ENCODE measurements at places on chromosomes 1 and 21.

- DNase-seq = no peak
These were observed 707 bp upstream of the GPR153 start for GRCh38 chr1:6261615-6261995.

DNA sequence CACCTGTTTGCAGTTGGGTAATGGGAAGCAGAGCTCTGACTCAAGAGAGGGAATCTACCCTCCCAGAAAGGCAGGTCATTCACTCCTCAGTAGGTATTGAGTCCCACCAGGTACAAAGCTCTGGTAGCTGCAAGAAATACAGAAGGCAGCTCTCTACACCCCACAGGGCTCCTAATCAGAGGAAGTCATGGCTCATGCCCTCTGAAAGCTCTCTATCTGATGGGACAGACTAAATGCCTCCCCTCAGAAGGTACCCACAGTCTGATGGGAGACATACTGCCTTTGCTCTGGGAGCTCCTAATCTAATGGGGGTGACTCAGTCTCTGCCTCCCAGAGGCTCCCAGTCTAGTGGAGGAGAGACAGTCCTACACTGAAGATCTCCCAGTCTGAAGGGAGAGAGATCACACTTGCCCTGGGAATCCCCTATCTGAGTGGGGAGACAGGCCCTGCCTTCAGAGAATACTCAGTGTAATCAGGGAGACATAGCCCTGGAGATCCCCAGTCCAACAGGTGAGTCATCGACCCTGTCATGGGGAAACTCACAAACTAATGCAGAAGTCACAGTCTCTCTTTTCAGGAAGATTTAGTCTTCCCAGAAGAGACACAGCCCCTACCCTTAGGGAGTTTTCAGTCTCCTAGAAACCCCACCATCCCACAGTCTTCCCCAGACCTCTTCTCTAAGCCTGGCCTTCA lies 23.7 kb downstream of the CAMK1G start:
- DNase-seq = no peak

- DNase-seq = no peak
These were observed 318.8 kb upstream of the DEPDC1 start for GRCh38 chr1:68815632-68816031.

DNA sequence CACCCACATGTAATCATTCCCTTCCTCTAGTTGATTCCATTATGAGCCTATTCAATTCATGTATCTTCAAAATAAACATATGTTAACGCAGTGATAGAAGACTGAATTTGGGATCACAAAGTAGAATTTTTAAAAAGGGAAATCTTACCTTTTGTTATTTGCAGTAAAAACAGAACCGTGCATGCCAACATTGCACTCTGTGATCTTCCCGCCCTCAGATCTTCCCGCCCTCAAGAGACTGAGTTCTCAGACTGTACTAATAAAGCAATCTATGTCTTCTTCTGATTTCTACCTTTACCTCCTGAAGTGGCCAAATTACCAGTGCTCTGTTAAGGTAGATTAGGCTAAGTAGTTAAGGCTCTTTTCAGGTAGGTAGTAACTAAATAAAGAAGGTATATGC lies 3.6 kb upstream of the SUCO start:
- DNase-seq = no peak

GRCh38 chr1:24391882-24392603 lies 21.5 kb downstream of the STPG1 start:
- DNase-seq = no peak

DNA sequence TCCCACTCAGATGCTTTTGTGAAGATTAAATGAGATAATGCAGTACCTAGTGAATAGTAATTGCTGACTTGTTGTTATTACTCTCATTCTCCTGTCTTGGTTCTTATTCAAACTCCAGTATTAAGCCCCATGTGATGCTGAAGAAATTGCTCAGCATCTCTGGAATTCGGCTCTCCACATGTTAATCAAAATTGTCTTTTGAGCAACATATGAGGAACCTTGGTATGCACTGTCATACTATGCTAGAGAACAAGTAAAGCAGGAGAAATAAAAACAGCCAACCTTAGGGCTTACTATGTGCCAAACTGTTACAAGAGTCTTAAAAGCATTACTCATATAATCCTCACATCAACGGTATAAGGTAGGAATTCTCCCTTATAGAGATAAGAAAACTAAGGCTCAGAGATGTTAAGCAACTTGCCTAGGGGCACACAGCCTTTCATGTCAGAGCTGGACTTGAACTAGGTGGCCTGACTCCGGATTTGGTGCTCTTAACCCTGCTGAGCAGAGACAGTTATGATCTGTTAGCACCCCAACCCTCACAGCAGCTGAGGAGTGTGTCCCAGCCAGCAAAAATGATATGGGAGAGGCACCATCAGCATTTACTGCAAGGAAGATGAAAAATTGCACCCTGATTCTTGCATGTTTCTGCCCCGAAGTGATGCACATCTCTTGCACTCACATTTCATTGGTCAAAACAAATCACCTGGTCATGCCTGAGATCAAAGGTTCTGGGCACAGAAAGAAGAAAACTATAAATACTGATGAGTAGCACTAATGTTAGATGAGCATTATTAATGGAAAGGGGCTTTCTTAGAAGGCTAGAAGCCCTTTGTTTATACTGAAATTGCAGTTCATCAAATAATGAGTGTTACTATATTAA lies 102.3 kb downstream of the OMA1 start:
- DNase-seq = no peak

GRCh38 chr1:181508486-181509165 lies 25.3 kb downstream of the CACNA1E start:
- DNase-seq = no peak

DNA sequence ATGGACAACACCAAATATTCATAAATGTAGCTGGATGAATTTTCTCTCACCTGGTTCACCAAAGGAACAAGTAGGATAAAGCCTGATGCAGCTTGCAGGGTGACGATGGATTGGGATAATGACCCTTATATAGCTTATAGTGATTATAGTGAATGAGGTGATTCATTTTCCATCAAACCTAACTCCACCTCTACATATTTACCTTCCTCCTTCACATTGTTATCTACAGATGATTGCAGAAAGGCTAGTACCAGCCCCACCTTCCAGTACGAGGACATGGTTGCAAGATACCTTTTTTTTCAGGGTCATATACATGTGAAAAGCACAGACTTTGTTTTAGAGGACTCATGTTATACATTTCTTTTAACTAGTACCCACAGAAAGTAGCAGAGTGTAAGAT lies at the start of gene FLG2:
FLG2 (minus strand) TSS at position 101 of the 400 bp plus-strand sequence. CDS start 1,122 bp downstream, outside the sequence.
- no peak for DNase-seq

DNA sequence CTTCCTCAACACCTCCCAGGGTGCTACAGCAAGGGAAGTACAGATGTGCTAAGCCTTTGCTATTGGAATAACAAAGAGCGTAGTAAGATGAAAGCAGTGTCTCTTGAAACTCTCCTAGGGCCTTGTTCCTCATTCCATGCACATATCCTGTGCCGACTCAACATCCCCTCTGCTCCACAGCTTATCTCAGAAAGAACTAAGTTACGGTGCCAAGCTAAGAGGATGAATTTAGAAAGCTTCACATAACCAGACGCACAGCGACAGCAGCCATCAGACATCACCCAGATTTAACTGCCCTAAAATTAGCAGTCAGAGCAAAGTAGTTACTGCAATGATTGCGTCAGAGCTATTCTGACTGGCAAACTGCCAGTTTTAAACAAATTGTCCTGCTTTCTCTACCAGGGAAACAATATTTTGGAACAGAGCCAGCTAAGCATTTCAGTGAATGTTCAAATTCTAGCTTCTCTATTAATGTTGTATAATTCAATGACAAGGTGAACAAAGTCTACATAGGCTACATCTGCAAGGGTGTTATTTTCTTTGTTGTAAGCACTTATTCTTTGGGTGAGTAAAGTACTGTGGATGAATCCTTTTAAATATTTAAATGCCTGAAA lies 9.5 kb downstream of the SIPA1L2 start:
- no peak for DNase-seq

DNA sequence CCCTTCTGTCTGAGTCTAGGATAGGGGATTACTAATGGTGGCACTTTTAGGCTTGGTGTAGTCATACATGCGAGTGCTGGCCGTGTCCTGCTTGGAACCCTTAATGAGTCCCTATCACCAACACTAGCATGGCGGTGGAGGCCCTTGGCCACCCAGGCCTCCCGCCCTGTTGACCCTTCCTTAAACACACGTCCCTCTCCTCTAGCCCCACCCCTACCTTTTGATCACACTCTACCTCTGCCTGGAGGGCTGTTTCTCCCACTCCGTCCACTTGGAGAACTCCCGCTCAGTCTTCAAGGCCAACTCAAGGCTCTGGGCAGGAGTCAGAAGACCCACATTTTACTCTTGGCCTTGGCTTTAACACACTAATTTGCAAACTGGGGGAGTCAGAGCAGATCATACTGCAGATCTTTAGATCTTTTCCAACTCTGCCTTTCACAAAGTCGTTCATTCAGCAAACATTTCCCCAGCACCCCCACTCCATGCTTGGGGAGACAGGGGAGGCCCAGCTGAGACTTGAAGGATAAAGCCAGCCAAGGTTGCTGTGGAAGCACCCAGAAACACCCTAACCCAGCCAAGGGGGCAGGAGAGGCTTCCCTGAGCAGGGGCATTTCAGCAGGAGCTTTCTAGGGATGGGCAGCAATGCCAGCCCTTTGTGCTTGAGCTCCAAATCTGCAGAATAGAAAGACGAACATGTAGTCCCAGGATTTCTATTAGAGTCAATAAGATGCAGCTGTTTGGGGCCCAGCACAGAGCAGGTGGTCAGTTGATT lies 1.9 kb downstream of the PODN start:
- DNase-seq = peak; percentile 43

DNA sequence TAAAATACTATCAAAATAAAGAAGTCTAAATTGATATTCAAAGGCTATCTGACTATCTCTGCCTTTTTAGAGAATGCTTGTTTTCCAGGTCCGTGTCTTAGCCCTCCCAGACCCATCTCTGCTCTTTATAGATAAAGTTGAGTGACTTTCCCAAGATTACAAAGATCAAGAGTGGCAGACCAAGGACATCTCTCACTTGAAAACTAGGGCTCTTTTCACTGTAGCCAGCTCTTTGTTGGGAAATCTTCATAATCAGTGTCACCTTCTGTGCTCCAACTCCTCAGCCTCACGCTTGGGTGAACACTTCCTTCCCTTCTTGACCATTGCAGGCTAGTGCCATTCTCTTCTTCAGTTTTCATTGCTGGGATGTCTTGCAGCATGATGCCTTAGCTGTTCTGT lies 211.1 kb downstream of the PBX1 start:
- DNase-seq = no peak

DNA sequence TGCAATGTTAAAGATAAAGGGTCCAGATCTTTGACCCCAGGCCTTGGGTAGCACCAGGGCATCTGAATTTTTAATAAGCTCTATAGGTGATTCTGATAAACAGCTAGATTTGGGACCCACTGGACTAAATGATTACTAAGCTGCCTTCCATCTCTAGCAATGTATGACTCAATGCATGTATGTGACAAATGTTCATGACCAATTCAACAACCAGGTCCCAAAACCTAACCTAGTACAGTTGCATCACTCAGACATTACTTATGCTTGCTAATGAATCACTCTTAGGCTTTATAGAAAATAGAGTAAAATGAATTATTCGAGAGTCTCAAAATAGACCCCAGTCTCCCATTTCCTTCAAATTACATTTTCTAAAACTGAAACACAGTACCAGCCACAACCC lies 35.5 kb downstream of the RCAN1 start:
- DNase-seq = no peak

- no peak for DNase-seq
These were observed 472.3 kb upstream of the BRINP3 start for GRCh38 chr1:190949939-190950338.

GRCh38 chr21:44564886-44565598 lies 6.4 kb upstream of the KRTAP10-3 start:
- DNase-seq = no peak

DNA sequence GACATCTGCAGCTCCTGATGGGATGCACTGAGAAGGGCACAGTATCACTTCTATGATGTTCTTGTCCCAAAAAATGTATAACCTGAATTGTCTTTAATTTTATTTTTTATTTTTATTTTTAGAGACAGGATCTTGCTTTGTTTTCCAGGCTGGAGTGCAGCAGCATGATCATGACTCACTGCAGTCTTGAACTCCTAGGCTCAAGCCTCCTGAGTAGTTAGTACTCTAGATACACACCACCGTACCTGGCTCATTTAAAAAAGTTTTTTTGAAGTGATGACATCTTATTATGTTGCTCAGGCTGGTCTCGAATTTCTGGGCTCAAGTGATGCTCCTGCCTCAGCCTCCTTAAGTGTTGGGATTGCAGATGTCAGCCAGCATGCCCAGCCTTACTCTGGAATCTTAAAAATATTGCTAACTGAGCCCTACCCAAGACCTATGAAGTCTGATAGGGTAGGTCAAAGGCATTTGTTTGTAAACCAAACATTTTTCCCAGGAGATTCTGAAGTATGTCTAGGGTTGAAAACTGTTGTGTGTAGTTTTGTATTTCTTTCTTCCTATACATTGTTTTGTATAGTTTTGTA lies 68.9 kb downstream of the ATF6 start:
- DNase-seq = no peak
